ENCODE measurements at places on chromosomes 12 and 14.

DNA sequence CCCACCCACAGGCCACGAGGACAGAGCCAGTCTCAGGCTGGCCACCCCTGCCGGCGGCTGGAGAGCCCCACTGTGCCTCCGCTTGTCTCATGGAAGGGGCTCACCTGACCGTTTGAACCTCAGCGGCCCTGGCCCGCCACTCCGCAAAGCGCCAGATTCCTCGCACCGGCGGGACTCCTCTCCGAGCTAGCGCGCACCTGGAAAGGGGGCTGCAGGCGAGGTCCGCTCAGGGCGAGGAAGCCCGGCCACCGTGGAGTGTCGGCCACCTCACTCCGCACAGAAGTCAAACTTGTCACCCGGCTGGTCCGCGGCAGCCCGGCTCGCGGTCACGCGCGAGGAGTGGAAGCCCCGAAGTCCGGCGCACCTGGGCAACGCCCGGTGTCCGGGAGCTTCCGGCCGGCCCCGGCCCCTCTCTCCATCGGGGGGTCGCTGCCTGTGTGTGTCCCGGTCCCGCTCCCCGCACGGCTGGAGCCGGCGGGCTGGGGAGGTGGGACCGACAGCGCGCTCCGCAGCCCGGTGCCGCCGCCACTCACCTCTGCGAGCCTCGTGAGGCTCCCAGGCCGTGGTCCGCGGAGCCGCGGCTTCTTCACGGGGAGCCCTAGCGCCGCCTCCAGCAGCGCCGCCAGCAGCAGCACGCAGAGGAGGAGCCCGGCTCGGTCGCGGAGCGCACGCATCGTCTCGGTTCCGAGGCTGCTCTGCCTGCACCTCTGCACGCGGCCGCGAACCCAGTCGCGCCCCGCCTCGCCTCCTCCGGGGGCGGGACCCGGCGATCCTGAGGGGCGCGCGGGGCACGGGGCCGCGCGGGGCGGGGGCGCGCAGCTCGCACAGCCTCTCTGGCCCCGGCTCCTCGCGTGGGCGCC is at the start of gene ISM2:
Gene ISM2, minus strand, starts transcription at position 697 of the 860 bp plus-strand sequence. Its CDS starts 23 bp downstream, at position 674.
- peak; percentile 2 for DNase-seq

DNA sequence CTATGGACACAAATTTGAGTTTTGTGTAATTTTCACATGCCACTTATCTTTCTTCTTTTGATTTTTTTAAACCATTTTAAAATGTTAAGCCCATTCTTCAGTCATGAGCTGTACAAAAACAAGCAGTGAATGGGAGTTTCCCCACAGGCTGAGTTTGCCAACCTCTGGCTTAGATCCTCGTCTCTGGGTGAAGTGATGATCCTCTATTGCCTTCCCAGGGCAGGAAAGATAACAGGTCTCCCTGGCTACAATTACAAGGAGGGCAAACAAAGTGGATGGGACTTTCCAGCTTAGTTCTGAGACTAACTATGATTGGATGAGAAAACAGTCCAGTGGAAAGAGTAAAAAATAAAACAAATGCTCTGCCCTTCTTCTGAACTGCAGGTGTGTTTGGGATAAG is 203.7 kb downstream of the SPTSSA start:
- DNase-seq: peak; percentile 49

GRCh38 chr14:90440021-90440451 is 43.2 kb downstream of the CALM1 start:
- DNase-seq: no peak

GRCh38 chr12:26692407-26692806 is 140.6 kb downstream of the ITPR2 start:
- no peak for DNase-seq

GRCh38 chr12:71472441-71472911 is 32.9 kb downstream of the LGR5 start:
- DNase-seq: no peak

DNA sequence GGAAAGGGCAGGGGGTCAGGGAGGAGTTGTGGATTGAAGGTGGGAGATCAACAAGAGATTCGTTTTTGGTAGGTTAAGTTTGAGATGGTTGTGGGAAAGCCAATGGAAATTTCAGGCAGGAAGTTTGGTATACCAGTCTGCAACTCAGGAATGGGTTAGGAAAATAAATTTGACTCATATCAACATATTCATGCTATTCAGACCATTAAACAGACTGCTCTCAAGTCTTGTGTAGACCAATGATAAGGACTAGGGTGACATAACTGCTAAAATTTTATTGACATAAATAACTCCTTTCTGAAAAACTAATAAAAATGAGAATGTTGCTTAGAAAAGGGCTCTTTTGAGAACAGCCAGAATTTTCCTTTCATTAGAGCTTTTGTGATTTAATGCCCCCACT is 60.0 kb downstream of the PLEKHA5 start:
- no peak for DNase-seq

- DNase-seq: no peak
These were observed 78.4 kb downstream of the TTC8 start for GRCh38 chr14:88902850-88903249.

- DNase-seq: no peak
These were observed 77.1 kb downstream of the PLEKHA5 start for GRCh38 chr12:19206493-19207077.

GRCh38 chr14:55556929-55557623 is 22.9 kb upstream of the KTN1 start:
- DNase-seq: peak; percentile 60

GRCh38 chr12:107362960-107363359 is 269.6 kb upstream of the CRY1 start:
- DNase-seq: no peak

- DNase-seq: peak; percentile 55
These were observed 20.8 kb downstream of the SH2B3 start for GRCh38 chr12:111426344-111427185.

GRCh38 chr12:2960996-2961616 is 1.9 kb downstream of the TEAD4 start:
- no peak for DNase-seq

GRCh38 chr12:42945927-42946326 is 356.4 kb upstream of the PRICKLE1 start:
- DNase-seq: no peak

DNA sequence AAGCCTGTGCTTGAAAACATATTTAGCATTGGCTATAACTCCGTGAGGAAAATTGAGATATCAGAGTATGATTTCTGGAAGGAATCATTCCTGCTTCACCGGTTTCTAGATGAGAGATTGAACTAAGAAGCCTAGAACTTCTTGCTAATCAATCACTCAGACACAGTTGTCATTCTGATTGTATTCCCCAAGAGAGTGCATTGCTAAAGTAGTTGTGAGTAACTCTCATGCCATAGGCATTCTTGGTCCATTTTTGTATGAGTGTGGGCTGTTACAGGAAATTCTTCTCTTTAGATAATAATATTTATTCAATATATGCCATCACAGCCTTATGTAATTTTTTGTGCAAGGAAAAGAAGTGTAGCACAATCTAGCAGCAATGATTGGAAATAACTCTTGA is 893.3 kb upstream of the MDGA2 start:
- peak; percentile 20 for DNase-seq

DNA sequence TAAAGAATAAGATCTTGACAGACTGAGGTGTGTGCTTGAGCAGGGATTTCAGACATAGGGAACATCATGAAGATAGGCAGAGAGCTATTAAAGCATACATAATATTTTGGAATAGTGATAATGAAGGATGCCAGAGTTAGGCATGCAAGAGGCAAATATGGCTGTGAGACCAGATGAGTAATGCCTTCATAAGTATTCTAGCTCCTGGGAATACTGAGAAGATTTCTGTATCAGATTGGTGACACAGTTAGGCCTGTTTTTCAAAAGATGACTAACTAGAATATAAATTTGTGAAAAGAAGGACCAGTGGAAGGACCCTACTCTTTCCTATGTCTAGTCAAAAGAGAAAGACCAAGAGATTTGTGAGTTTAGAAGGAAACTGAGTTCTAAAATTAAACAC is 108.8 kb downstream of the TXNDC16 start:
- no peak for DNase-seq

GRCh38 chr12:68287106-68287505 is 33.7 kb upstream of the IL22 start:
- no peak for DNase-seq

DNA sequence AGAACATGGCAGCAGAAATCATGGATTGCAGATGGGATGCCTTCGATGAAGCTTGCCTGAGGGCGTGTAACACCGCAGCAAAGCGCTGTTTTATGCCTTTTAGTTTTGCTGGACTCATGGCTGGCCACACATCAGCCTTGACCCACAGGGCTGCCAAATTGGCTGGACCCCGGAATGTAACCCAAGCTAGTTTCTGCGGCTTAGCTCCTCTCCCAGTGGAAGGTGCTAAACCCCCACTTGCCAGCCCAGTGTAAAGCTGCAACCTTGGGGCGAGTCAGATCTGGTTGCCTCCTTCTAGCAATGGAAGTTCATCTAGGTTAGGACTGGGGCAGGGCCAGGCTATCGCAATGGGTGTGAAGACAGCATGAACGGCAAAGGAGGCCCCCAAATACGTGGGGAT is 38.3 kb downstream of the MEG3 start:
- DNase-seq: no peak

DNA sequence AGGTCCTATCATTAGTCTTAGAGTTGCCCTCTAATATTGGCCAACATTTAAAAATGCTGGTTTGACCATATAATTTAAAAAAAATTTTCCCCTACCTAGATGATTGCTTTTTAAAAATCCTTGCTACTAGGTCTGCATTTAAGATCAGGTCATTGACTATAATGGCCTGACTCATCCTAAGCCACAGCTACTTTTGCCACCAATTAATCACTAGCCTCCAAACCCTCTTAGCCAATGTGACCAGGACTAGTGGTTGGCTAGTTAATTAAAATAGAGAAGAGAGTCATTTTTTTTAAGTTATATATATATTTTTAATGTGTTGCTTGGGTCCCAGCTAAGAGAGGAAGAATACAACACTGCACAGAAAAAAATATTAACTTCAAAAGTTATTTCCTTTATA is 57.5 kb downstream of the SOS2 start:
- DNase-seq: no peak

DNA sequence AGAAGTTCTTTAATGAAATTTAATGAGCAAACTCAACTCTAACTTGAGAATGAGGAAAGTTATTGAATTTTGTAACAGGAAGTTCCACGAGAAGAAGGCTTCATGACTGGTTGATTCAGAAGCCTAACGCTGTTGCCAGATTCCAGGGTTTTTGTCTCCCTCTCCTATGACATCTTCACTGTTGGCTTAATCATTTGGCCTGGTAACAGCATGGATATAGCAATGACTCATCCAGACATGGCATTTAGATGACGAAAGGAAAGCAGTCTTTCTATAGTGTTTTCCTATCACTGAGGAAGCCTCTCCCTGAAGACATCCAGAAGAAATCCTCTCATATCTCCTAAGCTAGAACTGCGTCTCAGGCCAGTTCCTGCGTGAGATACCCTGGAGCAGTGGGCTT is 9.4 kb upstream of the KCNA1 start:
- DNase-seq: peak; percentile 29

DNA sequence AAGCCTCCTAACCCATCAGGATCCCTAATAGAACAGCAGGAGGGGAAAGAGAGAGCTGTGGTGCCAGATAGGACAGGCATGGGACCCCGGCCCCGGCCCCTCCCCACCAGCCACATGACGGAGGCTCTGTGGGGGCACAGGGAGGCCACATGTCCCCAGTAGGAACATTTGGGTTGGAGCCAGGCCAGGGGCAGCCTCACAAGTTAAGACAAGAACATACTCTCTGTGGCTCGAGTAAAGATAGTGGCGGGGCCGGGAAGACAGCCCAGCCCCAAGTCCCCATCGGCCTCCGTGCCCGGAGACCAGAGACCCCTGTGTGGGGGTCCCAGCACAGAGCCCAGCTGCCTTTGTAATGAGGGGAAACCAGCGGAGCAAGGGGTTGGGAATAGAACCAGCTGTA is 78.6 kb upstream of the GALNT9 start:
- no peak for DNase-seq

- no peak for DNase-seq
These were observed 13.1 kb downstream of the NKX2-1 start for GRCh38 chr14:36506732-36507614.

GRCh38 chr14:49972131-49972671 is 79.3 kb downstream of the ARF6 start:
- no peak for DNase-seq

- no peak for DNase-seq
These were observed 53.4 kb upstream of the MMP17 start for GRCh38 chr12:131774576-131775391.

DNA sequence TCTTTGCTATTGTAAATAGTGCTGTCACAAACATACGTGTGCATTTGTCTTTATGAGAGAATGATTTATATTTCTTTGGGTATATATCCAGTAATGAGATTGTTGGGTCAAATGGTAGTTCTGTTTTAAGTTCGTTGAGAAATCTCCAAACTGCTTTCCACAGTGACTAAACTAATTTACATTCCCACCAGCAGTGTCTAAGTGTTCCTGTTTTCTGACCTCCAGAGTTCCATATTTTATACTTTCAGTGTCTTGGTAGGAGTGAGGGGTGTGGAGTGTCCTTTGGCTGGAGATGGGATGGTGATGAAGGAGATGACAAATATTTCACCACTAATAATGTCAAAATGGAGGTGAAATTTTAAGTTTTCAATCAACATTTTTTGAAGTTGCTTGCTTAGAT is 86.4 kb downstream of the DACT1 start:
- no peak for DNase-seq

DNA sequence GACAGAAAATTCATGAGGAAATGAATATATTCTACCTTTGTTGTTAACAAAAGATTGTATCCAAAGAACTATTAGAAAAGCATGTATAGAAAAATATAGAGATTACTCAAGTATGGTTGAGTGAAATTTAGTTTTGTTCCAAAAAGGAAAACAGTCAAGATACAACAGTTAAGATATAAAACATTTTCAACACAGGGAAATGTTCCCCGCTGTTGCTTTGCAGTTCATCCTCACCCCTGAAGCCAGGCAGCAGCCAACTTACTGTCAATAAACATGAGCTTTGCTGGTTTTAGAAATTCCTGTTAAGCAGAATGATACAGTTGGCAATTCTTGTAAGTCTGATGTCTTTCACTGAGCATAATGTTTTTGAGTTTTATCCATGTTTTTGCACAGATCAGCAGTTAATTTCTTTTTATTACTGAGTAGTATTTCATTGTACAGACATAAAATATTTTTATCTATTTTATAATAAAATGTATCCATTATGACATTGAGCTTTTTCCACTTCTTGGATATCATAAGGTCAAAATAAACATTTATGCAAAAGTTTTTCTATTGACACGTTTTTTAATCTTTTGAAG is 1.2 kb upstream of the CLEC2B start:
- DNase-seq: no peak

- no peak for DNase-seq
These were observed 52.1 kb downstream of the GALC start for GRCh38 chr14:87940894-87941293.
